Cerebellum (tissue), 4 donors: ENCODE measurements at places on chromosomes 5 and 9.

GRCh38 chr9:77975036-77975435, 56.6 kb downstream of the GNAQ start:
- no peak for DNase-seq

- DNase-seq: no peak
These were observed 96.7 kb upstream of the CHD1 start for GRCh38 chr5:99025298-99026045.

DNA sequence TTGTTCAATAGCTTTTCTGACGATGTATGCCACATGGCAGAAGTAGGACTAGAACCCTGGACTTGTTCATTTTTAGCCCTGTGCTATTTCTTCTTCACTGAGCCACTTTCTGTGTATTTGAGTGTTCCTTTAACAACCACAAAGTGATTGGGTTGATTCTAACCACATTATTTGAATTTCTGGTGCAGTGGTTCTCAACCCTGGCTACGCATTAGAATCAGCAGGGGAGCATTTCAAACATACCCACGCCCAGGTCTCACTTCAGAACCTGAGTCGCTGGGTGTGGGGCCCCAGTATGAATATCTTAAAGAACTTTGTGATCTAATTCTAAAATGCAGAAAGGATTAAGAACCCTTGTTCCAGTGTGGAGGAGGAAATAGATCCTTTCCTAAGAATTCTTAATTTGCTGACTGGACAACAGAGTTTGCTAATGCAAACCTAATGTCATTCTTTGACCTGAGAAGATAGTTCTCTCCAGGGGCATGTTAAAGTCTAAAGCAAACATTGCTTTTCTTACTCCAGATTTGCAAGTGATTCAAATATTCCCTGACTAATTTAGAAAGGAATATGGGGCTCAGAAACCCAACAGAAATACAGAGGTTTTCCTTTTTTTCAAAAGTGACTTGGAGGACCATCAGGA, 75.4 kb upstream of the GDNF start:
- no peak for DNase-seq

DNA sequence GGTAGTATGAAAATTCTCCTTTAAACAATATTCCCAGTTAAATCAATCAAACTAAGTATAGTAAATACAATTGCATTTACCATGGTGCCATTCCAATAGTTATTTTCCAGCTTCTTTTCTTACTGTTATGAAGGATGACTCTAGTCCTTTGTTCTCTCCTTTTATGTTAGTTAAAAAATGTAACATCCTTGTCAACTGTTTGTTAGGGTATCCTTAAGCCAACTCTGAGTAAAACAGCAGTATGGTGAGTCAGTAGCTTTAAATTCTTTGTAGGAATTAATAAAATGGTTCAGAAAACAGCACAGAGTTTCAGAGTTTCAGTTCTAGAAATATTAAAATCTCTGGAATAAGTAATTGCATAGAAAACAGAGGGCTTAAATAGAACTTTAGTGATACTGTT, 384.4 kb downstream of the MTRR start:
- DNase-seq: no peak

- DNase-seq: no peak
These were observed 291.4 kb upstream of the SLC30A5 start for GRCh38 chr5:68802430-68802829.

- DNase-seq: no peak
These were observed 92.1 kb upstream of the IER5L start for GRCh38 chr9:129270205-129270604.

DNA sequence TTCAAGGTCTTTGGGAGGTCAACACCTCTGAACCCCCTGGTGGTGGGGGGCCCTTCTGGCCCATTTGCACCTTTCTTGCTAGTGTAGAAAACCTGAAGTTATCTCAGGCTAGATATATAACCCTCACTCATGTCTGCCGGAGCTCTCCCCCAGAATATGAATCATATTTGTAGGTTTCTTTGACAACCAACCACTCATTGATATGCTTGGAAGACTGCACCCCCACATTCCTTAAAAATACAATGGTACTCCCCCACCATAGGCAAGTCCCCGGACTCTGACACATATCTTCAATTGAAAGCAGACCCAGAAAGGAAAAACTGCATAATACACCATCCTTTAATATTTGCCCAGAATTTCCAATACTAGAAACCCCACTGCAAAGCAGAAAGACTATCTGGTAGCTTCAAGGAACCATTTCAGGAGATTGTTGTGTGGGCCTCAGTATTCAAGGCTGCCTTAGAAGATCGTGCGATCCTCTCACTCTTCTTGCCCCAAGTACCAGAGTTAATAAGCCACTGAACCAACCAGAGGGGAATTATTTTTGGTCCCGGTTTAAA, 978 bp upstream of the UBE2B start:
- DNase-seq: no peak

DNA sequence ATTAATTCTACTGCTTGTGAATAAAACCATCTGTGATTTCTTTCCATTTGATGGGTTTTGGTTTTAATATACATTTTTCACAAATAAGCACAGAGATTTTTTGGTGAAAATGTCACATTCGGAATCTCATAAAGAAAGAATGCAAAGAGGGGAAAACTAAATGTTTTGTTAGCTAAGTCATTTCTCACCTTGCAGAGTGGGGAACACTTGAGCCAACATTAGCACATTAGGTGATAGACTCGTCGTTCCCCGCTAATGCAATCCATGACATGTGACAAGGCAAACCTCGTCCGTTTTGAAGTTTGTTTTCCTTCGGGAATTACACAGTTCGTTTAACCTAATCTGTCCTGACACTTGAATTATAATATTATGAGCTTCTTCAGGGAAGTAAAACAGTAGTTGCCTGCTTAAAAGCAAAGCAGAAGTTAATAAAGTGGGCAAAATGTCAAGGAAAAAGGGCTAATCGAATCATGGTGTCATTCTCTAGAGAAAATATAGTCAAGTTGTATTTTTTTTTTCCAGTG, 95.8 kb upstream of the LMX1B start:
- no peak for DNase-seq

DNA sequence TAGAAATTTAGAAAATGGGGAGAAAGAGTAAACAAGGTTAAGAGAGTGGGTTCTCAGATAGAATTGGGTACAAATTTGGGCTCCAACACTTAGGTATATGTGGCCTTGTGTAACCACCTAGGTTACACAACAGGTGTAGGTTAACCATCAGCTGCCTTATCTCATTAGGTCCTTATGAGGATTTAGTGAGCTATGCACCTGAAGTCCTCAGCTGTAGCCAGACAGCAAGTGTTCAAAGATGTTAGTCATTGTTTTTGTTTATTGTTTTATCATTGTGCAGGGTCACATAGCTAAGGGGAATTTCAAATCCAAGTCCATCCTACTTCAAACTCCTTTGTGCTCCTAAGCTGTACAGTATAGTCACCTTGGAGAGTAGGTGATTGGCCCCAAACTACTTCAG, 970 bp upstream of the TRIM32 start:
- no peak for DNase-seq

- no peak for DNase-seq
These were observed 165.1 kb downstream of the PAPPA start for GRCh38 chr9:116318468-116319374.

GRCh38 chr5:23411994-23412393, 95.4 kb upstream of the PRDM9 start:
- no peak for DNase-seq

DNA sequence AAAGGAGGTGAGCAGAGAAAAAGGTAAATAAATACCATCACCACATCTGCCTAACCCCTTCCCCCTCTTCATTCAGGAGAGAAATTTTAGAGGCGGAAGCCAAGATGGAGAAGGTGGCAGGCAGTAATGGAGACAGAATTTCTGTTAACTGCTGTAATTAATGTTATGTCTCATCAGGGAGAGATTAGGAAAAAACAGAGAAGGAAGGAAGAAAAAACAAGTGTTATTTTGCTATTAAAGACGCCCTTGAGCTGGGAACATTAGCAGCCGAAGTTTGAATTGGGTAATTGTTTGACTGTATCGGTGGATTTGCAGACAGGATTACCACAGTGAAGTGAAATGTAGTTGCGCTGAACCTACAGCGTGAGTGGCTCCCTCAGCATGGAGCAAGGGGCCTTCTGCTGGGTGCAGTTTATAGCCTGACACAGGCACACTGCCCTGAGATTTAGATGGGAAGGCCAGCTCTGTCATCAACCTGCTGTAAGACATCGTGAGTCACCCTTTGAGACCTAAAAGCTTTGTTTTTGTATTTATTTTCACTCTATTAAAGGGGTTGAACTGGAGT, 136.3 kb downstream of the ASTN2 start:
- peak; percentile 59 for DNase-seq

- DNase-seq: no peak
These were observed 353.8 kb upstream of the WWC1 start for GRCh38 chr5:167937635-167937998.

- DNase-seq: no peak
These were observed 3.0 kb upstream of the PHYKPL start for GRCh38 chr5:178235588-178235974.

DNA sequence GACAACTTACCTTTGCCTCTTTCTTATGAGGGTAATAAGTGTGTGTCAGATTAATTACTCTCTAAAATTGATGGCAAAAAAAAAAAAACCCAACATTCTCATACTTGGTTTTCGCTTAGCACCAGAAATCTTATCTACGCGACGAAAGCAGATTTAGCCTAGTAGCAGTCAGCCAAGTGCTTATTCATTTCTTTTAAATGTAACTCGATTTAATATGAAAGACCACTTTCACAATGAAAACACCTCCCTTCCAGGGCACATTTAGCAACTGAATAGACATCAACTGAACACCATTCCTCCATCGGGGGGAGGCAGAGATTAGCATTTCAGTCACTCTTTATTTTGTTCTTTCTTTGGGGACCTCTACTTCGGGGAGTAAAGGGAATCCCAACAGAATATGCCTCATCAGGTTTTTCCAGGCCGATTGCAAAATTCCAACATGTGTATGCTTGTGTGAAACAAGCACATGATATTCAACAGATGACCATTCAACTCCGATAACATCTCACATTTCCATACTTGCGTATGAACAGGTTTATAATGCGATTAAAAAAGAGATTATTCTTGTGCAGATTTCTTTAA, 124.1 kb upstream of the RETREG1 start:
- no peak for DNase-seq

GRCh38 chr5:81427566-81427965, 33.6 kb upstream of the ACOT12 start:
- DNase-seq: no peak

DNA sequence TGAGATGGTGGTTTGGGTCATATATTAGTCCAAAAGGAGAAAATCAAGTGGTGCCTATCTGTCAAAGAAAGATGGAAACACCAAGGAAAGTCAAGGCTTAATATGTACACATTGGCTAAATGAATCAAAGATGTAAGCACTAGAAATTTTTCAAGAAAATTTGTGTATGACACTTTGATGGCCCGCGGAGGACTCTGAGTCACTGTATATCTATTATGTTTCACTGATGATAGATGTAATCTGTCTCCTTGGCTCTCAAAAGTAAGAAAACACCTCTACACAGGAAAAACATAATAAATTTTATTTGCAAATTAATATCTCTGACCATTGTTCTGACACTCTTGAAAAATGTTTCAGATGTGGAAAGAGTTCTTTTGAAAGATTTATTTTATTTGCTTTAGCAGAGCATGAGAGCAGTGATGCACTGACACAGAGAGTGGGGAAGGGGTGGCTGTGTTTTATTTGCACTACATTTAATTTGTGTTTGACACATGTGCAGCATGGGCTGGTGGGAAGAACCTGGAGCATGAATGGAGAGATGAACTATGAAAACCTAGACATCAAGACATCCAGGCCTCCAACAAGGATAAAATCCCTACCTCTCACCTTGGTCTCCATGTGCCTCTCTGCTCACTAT, 180.8 kb upstream of the GAS1 start:
- DNase-seq: no peak

DNA sequence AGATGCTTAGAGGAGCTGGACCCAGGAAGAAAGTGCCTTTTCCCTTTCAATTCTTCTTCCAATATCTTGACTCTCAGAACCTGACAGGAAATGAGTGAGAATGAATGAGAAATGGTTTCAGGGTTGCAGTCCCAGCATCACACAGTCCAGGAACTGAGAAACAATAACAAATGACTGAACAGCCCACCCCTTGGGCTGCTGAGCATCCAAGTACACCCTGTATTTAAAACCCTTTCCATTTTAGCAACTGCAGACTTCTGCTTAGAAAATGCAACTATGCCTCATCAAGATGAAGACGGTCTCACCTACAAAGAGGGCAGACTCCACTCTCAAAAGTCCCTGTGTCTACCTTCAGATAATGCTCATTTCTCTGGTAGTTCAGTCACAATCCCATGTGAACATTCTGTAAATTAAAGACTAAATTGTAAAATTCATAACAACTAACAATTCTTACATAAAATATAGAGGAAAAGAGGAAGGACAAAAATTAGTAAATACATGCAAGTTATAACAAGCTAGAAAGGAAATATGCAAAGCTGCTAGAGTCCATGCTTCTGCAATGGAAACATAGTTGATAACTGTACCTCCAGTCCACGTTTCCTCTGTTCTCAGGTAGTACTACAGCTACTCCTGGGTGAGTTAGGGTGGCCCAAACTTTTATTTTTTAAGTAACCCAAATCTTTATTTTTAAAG, 316.5 kb downstream of the ICE1 start:
- no peak for DNase-seq

GRCh38 chr5:59300930-59301329, 592.6 kb downstream of the PDE4D start:
- DNase-seq: no peak

DNA sequence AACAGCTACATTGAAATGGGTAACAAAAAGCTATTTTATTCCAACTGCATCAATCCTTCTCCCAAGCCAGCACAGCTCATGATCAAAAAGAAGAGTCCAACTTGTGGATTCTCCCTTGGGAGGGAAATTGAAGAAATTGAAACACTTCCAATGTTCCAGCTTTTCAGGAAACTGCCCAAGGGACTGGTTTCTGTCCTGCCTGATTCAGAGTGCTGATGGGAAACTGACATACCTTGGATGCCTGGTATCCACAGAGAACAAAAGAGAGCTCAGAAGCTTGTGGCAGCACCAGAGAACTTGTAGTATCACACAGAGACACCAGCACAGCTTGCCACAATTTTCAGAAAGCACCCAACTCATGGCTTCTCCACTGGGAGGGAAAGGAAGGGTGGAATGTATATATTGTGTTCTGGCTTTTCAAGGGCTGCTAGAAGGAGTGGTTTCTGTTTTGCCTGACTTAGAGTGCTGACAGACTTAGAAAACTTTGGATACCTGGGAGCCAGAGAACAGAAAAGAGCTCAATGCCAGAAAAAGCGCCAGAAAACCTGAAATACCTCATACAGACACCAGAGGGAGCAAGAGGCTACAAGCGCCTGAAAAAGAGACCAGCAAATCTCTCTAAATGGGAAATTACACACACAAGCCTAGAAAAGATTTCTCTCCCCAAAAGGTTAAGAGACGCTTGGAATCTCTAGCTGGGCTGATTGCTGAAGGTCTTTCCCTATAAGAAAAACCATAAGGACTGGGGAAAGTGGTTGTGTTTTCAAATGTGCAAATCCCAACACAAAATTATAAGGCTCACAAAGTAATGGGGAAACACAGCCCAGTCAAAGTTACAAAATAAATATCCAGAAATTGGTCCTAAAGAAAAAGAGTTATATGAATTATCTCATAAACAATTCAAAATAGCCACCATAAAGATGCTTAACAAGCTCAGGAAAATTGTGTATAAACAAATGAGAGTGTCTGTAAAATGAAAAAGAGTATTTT, 178.8 kb downstream of the SPOCK1 start:
- peak; percentile 65 for DNase-seq

GRCh38 chr9:114856942-114857315, 51.1 kb upstream of the TNFSF15 start:
- DNase-seq: no peak

- DNase-seq: no peak
These were observed 271.9 kb downstream of the OSTF1 start for GRCh38 chr9:75360252-75360651.

GRCh38 chr9:112864403-112864802, 26.3 kb downstream of the SLC46A2 start:
- DNase-seq: peak; percentile 23

GRCh38 chr5:117738571-117738970, 1163.9 kb upstream of the SEMA6A start:
- DNase-seq: no peak
